Stimulated activated CD8-positive, alpha-beta memory T cell treated with anti-CD3 and anti-CD28 coated beads, Interleukin-15, amount 100 ng/mL, for 48 hours (primary cell): ENCODE measurements at places on chromosomes 13 and 19.

- DNase-seq = peak; percentile 0
Observed at GRCh38 chr19:52600639-52601024, 30.5 kb downstream of the ZNF701 start.

DNA sequence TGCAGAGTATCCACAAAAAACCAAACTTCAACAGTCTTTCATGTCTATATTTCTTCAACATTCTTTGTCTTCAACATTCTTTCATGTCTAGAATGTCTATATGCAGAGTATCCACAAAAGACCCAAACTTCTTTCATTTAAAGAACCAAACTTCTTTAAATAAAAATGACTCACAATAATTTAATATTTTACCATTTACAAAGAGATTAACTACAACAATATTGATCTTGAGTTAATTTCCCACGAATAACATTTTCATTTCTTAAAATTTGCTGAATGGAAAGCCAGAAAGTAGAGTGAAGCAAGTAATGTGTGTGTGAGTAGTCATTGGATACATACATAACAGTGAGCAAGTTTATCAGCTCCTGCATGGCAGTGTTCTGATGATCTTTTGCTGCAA is 1069.7 kb downstream of the EFNB2 start:
- no peak for DNase-seq

DNA sequence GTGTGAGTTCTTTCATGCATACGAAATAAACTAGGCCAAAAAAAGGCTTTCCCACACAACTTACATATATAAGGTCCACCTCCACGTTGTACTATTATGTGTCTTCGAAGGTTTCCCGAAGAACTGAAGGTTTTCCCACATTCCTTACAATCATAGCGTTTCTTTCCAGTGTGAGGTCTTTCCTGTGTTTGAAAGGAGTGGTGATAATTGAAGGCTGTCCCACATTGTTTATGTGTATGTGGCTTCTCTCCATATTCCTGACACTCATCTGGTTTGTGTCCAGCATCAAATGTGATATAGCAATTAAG is 14.6 kb downstream of the ZNF442 start:
- DNase-seq = no peak

- DNase-seq = no peak
Observed at GRCh38 chr13:104657196-104657595, 1591.0 kb upstream of the SLC10A2 start.

- no peak for DNase-seq
Observed at GRCh38 chr19:40585241-40585981, 8.7 kb downstream of the SHKBP1 start.
